ENCODE measurements at places on chromosomes 2 and 18.

GRCh38 chr2:96161898-96162297, 16.7 kb upstream of the DUSP2 start:
- no peak for DNase-seq

DNA sequence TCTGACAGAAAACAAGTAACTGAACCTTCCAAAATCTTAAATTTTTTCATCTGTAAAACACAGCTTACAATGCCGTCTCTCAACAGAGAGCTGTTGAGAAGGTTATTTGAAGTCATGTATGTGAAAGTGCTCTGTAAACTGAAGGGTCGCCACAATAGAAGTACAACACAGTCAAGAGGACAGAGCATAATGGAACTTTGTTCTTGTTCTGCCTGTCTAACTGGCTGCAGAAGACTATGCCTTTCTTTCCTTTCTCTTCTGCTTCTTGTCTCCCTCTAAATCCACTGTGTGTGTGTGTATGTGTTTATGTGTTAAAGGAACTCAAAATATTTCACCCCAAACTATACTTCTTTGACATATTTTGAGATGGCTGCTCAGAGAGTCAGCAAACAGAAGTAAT, 365.8 kb upstream of the RND3 start:
- no peak for DNase-seq

DNA sequence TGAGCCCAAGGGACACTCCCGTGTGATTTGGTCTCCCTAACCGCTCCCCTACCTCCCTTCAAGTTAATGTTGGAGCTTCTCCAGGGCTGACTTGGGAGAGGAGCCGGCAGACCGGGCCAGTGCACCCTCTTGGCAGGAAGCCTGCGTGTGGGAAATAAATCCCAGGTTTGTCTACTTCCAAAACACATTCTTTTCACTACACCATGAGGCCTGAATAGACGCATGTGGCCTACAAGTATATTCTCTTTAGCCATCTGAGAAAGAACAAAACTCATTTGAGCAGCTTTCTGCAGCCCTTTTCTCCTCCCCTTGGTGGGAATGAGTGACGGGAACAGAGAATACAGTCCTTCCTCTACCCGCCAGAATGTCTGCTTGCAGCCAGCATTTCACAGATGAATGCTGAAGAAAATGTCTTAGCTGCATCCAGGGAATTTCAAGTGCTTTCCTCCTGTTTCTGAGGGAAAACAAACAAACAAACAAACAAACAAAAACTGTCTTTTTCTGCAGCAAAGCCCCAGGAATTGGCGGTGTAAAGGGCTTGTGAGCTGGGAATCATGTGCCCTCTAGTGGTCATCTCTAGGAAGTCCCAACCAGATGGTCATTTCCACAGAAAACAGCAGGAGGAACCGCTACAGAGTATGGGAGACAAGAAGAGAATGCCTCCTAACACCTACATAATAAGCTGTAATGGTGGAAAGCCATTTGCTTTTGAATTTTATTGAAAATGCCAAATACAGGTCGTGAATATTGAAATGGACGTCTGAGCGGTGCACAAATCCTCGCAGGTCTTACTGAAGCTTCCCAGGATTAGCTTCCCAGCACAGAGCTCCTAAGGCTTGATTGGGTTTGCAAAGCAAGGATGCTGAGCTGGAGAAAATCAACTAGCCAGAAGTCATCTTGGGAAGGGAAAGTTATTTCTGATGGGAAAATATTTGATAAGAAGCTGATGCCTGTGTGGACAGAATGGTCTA, 41.2 kb upstream of the DAPL1 start:
- DNase-seq: peak; percentile 76

DNA sequence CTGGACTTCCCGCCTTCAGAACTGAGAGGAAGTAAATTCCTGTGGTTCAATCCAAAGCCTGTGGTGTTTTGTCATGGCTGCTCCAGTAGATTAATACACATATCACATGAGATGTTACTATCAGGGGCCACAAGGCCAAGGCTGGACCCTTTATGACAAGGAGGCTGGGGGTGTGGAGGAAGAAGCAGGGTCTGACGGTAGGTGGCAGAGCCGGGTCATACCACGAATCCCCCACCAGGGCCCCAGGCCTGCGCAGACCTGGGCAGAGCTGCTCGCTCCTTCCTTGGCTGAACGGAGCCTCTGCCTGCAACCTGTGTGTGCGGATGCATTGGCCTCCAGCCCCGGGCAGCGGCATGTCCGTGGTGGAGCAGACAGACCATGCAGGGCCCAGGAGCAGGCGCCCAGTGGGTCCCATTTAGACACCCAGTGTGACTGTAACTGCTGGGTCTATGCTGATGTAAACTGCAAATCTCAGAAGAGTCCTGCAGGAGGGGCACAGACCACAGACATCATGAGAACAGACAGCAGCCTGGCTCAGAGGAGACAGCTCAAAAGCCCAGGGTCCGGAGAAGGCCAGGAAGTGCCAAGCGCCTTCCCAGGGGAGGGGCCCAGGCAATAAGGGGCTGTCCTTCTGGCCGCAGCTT, 155.2 kb downstream of the PXDN start:
- DNase-seq: no peak

DNA sequence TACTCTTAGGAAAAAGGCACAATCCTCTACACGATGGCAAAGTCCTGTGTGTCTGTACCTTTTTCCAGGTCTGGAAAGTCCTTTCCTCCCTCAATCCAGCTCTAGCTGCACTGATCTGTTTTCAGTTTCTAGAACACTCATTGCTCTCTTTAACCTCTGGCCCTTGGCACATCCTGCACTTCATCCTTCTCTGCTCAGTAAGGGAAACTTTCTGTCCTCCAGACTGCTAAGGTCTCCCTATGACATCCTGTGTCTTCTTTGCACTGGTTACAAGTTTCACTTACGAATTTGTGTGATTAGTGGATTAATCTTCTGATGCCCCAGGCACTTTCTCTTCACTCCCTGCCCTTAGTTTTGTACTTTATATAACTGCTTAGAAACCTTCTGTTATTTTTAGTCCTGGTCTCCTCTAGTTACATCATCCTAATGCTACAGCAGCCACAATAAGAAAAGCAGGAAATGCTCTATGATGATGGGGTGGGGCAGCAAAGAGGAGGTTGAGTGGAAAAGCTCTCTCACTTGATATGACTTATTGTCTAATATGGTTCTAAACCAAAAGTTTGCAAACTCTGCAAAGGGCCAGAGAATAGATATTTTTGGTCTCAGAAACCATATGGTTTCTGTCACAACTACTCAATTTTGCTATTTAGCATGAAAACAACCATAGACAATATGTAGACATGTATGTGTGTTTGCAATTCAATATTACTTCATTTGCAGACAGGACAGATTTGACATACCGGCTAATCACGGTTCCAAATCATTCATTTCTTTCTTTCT, 568.2 kb downstream of the THSD7B start:
- no peak for DNase-seq

- DNase-seq: no peak
Observed at GRCh38 chr2:125330133-125330532, 1305.0 kb downstream of the CNTNAP5 start.

GRCh38 chr2:16348821-16349515, 316.7 kb downstream of the CYRIA start:
- no peak for DNase-seq

- no peak for DNase-seq
Observed at GRCh38 chr18:50409236-50409635, 34.4 kb downstream of the SKA1 start.

DNA sequence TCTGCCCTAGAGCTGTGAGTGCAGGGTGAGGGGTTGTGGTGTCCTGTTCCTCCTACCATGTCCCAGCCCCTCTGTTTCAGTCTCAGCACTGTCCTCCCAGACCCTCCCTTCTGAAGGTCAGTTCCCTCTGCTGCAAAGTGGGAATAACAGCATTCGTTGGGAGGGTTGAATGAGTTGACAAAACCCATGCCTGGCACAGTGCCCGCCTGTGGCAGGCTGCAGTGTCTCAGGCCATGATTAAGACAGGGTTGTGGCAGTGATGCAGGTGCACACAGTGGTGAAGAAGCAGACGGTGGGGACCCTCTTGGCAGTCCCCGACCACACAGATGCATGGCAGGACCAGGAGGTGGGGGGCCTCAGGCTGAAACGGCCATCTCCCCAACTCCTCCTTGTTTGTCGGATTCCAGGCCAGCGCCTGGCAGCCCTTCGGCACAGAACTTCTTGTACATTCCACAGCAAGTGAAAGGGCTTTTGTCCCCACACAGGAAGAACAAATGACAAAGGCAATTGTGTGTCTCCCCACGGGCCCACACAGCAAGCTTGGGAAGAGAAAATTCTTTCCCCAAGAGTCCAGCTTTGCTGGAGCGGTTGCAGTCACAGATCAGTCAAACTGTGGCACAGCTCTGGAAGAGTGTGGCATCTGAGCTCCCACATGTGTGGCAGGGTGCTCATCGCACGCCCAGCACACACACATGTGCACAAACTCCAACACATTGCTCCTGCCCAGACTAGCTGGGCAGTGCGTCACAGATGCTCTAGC, 92.0 kb upstream of the MSH2 start:
- no peak for DNase-seq

DNA sequence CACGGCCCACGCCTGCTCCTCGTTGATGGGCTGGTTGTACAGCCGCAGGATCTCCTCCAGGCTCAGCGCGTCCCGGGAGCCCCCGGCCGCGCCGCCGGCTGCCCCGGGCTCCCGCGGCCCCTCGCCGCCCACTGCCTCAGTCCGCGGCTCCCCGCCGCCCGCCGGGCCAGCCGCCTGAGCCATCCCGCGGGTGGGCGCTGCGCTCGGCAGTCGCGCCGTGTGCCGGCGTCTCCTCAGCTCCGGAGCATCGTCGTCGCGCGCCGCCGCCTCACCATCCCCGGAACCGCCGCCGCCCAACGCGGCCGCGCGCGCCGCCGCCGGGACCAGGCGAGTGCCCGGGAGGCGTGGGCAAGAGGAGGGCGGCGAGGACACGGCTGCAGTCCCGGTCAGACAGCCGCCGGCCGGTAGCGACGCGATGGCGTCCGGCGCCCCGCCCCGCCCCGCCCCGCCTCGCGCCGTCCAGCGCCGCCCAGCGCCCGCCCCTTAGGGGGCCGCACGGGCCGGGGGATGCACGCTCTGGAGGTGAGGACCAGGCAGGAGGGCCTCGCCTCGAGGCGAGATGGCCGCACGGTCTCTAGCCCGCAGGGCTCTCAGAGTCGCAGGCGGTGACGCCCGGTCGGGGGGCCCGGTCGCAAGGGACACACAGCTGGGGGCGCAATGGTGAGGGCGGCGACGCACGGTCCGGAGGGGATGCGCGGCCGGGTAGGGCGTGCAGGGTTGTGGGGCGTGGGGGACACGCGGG, at the start of gene SPIRE1:
Gene SPIRE1 (minus strand): TSS at position 424 of the 742 bp plus-strand sequence. CDS start 241 bp downstream, at position 183.
- peak; percentile 95 for DNase-seq

DNA sequence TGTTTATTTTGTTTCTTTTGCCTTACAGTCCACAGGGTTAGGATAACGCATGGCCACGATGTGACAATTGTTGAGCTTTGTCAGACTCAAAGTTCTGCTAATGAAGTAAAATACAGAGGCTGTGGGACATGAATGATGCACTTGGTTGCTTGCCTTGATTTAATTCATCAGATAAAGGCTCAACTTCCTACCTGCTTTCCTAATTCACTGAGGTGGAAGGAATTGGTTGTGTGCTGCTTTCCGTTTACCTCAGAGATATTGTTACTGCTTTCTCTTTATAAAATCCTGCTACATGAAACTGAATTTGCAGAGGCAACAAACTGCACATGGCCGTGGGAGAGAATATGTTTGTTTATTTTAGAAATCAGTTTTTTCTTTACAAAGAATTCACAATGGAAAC, 6.6 kb downstream of the RIT2 start:
- DNase-seq: no peak

DNA sequence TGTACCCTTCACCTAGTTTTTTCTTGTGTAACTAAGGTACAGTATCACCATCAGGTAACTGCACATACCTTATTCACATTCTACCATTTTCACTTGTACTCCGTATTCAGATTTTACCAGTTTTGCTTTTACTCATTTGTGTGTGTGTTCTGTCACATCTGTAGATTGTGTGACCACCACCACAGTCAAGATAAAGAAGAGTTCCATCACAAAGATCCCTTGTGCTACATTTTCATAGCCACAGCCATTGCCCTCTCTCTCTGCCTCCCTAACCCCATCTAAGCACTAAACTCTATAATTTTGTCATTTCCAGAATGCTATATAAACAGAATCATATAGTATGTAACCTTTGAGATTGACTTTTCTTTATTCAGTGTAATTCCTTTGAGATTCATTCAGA, 23.5 kb downstream of the DIS3L2 start:
- no peak for DNase-seq

DNA sequence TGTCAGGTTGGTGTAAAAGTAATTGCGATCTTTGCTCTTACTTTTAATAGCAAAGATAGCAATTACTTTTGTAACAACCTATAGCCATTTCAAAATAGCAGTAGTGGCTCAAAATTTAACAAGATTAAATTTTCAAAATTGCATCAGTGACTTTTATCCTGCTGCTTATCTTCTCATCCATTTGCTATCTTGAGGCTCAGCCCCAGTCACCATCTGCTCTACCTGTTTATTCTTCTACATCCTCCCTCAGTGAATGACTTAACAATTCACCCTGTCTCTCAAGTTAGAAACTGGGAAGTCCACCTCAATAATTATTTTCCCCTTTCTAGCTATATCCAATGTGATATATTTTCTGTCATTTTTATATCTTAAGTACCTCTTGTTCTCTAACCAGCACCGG, 148.6 kb upstream of the ZNF804A start:
- no peak for DNase-seq

- DNase-seq: no peak
Observed at GRCh38 chr2:26169226-26169625, 3.7 kb upstream of the GAREM2 start.

GRCh38 chr18:37564711-37565100, 892 bp downstream of the CELF4 start:
- peak; percentile 71 for DNase-seq

GRCh38 chr2:10276481-10277292, 26.0 kb upstream of the HPCAL1 start:
- DNase-seq: no peak

- DNase-seq: peak; percentile 67
Observed at GRCh38 chr18:69257861-69258458, 142.7 kb upstream of the DOK6 start.

Data from DMS53 (cell line).